NCI-H2107 (cell line): ENCODE measurements at places on chromosomes 13 and 19.

DNA sequence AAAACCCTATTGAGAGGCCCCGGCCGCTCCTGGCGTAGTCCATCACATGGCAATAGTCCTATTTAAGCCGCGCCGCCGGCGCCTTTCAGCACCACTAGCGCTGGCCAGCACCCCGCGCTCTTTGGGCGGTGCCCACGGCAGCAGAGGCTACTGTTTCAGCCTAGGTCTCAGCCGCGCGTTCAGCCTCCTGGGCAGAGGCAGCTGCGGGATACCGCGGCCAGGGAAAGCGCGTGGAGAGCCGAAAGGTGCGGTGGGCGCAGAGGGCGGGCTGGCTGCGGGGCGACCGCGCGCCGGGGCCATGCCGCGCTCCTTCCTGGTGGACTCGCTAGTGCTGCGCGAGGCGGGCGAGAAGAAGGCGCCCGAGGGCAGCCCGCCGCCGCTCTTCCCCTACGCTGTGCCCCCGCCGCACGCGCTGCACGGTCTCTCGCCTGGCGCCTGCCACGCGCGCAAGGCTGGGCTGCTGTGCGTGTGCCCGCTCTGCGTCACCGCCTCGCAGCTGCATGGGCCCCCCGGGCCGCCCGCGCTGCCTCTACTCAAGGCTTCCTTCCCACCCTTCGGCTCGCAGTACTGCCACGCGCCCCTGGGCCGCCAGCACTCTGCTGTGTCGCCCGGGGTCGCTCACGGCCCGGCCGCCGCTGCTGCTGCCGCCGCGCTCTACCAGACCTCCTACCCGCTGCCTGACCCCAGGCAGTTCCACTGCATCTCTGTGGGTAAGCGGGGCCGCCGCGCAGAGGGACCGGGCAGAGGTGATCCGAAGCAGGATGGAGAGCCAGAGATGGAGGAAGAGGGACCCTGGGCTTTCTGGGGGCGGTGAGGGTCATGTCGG, at the start of gene GSX1:
Gene GSX1 (plus strand): TSS at position 91 of the 826 bp plus-strand sequence. CDS start 208 bp downstream, at position 299.
- DNase-seq, result no peak

DNA sequence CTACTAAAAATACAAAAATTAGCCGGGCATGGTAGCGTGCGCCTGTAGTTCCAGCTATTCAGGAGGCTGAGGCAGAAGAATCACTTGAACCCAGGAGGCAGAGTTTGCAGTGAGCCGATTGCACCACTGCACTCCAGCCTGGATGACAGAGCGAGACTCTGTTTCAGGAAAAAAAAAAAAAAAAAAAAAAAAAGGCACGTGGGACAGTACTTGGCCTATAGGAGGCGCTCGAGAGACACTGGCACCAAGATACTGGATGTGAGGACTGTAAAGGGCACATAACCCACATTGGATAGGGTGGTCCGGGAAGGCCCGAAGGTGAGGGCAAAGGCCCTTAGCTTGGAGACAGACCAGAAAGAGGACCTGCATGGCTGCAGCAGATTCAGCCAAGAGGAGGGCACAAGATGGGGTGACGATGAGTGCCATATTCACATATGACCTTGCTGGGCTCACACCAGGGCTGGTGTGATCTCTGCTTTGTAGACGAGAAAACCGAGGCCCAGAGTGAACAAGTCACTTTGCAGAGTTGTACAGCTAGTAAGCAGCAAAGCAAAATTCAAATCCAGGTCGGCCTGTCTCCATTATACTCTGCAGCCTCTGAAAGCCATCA, 89.4 kb downstream of the DPF1 start:
- DNase-seq, result no peak

- no peak for DNase-seq
Measured at GRCh38 chr13:113632706-113633484, 25.1 kb downstream of the ATP4B start.

DNA sequence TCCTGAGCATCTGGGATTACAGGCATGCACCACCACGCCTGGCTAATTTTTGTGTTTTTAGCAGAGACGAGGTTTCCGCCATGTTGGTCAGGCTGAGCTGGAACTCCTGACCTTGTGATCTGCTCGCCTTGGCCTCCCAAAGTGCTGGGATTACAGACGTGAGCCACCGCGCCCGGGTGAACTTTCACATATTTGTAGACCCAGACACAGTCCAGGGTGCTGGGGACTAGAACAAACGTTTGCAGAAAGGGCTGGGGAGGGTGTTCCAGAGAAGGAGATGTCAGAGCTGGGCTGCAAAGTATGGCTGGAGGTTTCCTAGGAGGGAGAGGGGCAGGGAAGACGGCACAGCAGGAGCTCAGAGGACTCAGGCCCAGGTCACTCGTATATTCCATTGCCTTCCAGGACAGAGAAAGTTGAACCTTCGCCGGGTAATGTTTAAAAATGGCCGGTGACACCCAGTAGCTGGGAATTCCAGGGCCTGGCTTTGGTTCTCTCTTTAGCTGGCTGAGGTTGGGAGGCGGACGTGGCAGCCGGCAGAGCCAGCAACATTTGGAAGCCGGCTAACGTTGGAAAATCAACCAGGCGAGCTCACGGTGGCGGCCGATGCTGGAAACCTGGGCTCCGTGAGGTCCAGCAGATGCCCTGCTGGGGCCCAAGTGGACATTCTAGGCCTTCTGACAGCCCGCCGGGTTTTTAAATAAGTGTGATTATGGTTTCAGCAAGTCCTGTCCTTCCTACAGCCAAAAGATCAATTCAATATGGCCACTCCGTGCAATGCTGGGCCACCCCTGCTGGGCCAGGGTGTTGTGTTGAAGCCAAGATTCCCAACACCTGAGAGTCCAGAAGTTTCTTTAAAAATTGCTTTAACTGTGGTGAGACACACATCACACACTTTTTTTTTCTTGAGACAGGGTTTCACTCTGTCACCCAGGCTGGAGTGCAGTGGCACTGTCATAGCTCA, 41.5 kb downstream of the NFIC start:
- no peak for DNase-seq

DNA sequence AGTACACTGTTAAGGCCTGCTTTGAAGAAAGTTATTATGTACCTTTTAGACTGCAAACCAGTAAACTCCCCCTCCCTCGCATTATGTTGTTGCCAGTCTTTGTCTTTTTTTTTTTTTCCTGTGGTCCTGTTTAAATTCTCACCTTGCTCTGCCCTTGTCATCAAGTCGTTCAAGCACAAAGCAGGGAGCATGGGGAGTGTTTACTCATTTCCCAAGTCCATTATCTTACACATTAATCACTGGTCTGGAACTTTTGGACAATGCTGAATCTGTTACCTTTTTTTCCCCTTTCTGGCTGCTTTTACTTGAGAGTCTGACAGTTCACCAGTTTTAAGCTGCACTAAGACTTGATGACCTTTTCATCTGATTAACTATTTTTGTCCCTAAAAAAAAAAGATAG, 108.2 kb downstream of the DACH1 start:
- DNase-seq, result no peak

GRCh38 chr13:25088562-25089221, 7.2 kb upstream of the PABPC3 start:
- DNase-seq, result no peak
